BJ (cell line): ENCODE measurements at places on chromosomes 2 and 18. TPM values are rescaled to one million over a fixed set of nuclear protein-coding genes. Genes with fewer than 3 reads are reported as not detected.

TRAPPC12 gene
- polyA plus RNA-seq = 30.5 and 57.8 TPM in 2 replicates

MSGN1 gene
- polyA plus RNA-seq = not detected in 2 replicates

ICOS gene
- not detected in 2 replicates for polyA plus RNA-seq

ACADL gene
- not detected in 2 replicates for polyA plus RNA-seq

TFCP2L1 gene
- 0.01 and 0.05 TPM in 2 replicates for polyA plus RNA-seq

PRKAG3 gene
- not detected in 2 replicates for polyA plus RNA-seq

EPAS1 gene
- 312 and 531 TPM in 2 replicates for polyA plus RNA-seq

TDRD15 gene
- not detected in 2 replicates for polyA plus RNA-seq

CCDC85A gene
- 3.1 and 4.2 TPM in 2 replicates for polyA plus RNA-seq

YWHAQ gene
- polyA plus RNA-seq = 235 and 305 TPM in 2 replicates

KIF1A gene
- 0.01 TPM in 1 of 2 replicates, not detected in the other for polyA plus RNA-seq

ALLC gene
- polyA plus RNA-seq = not detected in 2 replicates

DHX57 gene
- polyA plus RNA-seq = 10.0 and 15.2 TPM in 2 replicates

MAP3K19 gene
- not detected in 2 replicates for polyA plus RNA-seq

LRP2 gene
- polyA plus RNA-seq = not detected in 2 replicates

SP100 gene
- polyA plus RNA-seq = 34.8 and 63.5 TPM in 2 replicates

DYSF gene
- 0.65 and 1.3 TPM in 2 replicates for polyA plus RNA-seq

LBX2 gene
- polyA plus RNA-seq = 0.37 and 0.61 TPM in 2 replicates

DCAF17 gene
- 7.5 and 14.7 TPM in 2 replicates for polyA plus RNA-seq

REG1B gene
- polyA plus RNA-seq = not detected in 2 replicates

RBFA gene
- 26.1 and 32.4 TPM in 2 replicates for polyA plus RNA-seq

SCN7A gene
- not detected in 2 replicates for polyA plus RNA-seq

PRSS56 gene
- polyA plus RNA-seq = not detected in 2 replicates

ADAM23 gene
- 1.3 and 1.7 TPM in 2 replicates for polyA plus RNA-seq

SCN2A gene
- 0.05 and 0.07 TPM in 2 replicates for polyA plus RNA-seq

CRYGD gene
- polyA plus RNA-seq = not detected in 2 replicates

TSPYL6 gene
- not detected in 2 replicates for polyA plus RNA-seq
